ENCODE measurements at places on chromosomes 4 and X.

GRCh38 chr4:111453216-111453615 lies 692.0 kb upstream of the FAM241A start:
- no peak for DNase-seq

DNA sequence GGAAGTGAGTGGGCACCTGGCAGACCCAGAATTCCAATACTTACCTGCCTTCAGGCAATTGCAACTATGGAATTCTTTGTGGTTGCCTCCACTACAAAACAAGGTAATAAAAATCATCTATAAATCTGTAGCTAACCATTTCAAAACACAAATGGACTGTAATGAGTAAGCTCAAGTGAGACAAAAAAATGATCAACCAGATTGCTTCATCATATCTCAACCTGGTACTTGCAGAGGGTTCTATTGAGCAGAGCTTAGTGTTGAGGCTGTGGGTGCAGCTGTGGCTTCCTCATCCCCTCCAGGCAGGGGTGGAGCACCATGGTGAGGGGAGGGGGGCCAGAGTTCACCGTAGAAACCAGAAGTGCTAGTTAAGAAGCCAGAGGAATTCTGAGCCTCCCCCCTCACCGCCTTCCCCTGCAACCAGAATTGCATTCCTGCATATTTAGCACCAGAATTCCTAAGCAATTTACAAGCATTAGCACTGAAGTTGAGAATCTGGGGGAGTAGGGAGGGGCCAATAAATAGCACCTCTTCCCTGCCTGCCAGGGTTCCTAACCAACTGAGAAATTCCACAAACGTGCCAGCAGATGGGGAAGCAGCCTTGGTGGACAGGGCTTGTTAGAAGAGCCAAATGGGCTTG lies 11.5 kb downstream of the CTAG1A start:
- DNase-seq: peak; percentile 13

DNA sequence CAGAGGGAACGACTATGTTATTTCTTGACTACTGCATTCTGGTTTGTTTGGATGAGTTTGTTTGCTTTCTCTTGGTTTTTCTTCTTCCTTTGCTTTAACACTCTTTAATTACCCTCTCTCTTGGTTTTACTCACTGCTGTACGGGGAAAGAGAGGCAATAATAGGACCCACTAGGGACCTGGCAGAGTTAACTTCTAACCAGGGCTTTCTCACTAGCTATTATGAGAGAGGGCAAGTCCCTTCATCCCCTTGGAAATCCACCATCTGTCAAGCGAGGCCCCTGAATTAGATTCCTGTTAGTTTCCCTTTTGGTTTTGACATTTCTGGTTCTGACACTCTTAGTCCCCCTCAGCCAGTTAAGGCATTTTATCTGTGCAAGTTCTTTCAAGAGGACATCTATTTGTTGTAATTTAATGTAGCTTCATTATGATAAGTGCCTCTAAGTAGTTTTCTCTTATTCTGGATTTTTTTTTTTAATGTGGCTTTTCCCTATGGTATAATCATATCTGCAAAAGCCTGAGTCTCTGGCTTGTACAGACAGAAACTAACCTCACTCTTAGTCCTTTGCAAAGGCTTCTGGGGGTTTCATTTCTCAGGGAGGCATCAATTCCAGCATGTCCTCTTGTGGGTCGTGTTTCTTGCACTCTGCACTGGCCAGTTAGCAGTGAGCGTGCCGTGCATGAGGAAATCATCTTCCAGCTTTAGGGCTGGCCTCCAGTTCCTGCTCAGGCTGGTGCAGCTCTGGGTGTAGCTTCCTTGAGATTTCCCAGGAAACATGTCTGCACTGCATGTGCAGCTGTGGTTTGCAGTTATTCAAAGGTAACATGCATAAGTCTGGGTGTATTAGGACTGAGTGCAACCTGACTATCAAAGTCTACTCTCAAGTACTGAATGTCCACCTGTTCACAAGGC lies 221.3 kb downstream of the STIM2 start:
- DNase-seq: no peak

GRCh38 chrX:66680451-66680850 lies 41.6 kb upstream of the EDA2R start:
- DNase-seq: no peak

- DNase-seq: no peak
These were observed 880 bp upstream of the LONRF3 start for GRCh38 chrX:118973389-118974087.

Measured in AML-193 (cell line).